Glomerular endothelial cell (primary cell): ENCODE measurements at places on chromosomes 5 and 9.
A peak's percentile ranks its signal among the peaks of the same experiment; 100 is the strongest.

- peak; percentile 42 for DNase-seq
Measured at GRCh38 chr9:98248737-98249474, 6.5 kb downstream of the TBC1D2 start.

DNA sequence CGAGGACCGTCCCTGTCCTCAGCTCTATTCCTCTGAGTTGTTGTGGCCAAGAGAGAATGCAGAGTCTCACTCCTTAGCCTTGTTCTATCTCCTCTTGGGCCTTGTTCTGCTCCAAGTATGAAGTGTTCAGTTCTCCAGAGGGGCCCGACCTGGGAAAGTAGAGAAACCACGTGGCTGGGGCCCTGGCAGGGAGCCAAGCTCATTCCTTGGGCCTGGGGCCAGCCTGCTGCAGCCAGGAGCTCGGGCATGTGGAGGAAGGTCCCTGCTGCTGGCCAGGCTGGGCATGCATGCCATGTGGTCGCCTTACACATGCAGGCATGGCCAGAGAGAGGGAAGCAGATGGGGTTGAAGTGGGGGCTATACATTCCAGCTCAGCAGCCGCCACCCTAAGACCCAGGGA, 60.7 kb downstream of the COL27A1 start:
- DNase-seq: no peak

- no peak for DNase-seq
Measured at GRCh38 chr9:89493671-89494070, 4.2 kb downstream of the SEMA4D start.

DNA sequence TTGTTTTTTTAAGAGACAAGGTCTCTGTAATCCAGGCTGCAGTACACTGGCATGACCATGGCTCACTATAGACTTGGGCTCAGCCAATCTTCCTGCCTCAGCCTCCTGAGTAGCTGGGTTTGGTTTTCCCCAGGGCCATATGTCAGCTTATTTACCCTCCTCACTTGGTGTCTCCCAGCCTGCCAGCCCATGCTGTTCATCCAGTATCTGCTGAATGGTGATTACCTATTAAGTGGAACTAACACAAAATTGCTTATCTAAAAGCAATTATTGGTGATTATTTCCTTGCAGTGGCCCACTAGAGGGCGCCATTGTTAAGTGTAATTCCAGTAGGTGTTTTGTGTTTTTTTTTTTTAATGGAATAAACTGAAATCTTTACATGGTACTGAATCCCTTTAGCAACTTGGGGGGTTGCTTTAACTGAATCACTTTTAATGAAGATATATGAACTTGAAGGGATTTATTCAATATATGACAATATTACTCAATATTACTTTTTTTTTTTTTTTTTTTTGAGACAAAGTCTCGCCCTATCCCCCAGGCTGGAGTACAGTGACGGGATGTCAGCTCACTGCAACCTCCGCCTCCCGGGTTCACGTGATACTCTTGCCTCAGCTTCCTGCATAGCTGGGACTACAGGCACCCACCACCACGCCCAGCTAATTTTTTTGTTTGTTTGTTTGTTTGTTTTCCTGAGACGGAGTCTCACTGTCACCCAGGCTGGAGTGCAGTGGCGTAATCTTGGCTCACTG, 13.8 kb downstream of the EXOSC2 start:
- no peak for DNase-seq

GRCh38 chr5:167764641-167765289, 526.7 kb upstream of the WWC1 start:
- no peak for DNase-seq

GRCh38 chr5:137145721-137146120, 353.4 kb downstream of the SPOCK1 start:
- DNase-seq: no peak

- no peak for DNase-seq
Measured at GRCh38 chr9:136339173-136339957, 12.0 kb downstream of the GPSM1 start.

DNA sequence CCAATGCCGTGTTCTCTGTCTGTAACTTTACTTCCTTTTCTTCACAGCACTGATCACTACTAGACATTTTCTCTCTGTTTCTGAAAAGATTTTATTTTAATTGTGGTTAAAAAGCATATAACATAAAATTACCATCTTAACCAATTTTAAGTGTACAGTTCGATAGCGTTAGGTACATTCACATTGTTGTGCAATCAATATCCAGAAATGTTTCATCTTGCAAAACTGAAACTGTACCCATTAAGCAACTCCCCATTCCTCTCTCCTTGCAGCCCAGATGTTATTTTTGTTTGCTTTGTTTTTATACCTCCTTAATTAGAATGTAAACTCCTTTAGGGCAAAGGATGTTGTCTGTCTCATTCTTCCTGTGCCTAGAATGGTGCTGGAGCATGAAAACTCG, 47.5 kb downstream of the COL27A1 start:
- no peak for DNase-seq

DNA sequence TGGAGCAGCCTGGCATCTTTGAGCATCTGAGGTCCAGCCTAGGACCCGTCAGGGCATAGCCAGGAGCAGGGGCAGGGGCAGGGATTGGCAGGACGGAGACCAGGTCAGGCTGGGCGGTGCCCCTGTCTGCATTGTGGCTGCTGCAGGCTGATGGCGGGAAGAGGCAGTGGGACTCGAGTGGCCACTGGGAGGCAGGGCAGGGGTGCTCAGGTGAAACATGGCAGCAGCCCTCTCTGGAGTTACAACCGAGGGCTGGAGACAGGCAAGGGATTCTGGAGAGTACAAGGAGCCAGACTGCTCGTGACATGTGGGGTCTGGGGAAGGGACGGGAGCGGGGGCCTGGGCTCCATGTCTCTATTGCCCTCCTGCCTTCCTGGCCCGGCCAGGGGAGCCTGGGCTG, 97.4 kb upstream of the RAPGEF1 start:
- no peak for DNase-seq

DNA sequence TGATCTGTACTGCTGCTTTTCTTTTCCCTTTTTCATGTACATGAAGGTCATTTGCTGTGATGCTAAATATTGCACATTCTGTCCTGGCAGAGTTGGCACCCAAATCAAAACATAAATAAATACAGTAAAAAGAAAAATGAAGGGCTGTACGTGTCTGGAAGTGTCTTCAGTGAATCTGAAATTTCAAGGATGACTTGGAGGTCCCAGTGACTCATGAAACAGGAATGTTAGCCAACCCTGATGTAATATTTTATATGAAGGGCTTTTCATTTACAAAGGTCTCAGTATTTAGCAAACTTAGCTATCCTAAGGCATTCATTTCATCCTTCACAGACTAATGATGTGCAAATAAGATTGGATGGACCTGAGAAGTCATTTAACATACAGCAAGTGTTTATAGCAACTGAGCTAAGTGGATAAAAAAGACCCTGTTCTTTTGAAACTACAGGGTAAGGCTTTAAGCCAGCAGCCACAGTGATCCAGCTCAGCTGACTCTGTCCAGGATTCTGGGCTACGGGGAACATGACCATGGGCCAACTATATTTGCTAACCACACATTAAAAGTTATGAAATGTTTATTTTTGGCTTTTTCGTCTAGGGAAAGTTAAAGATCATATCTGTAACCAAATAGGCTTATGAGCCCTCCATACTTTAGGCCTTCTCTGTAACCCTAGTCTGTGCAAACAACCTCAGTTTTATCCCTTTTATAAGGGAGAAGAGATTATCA, 104.0 kb upstream of the DMRTA1 start:
- no peak for DNase-seq

GRCh38 chr5:58156361-58156760, 303.5 kb downstream of the PLK2 start:
- no peak for DNase-seq

- DNase-seq: no peak
Measured at GRCh38 chr9:74942801-74943200, 9.9 kb downstream of the C9orf40 start.

DNA sequence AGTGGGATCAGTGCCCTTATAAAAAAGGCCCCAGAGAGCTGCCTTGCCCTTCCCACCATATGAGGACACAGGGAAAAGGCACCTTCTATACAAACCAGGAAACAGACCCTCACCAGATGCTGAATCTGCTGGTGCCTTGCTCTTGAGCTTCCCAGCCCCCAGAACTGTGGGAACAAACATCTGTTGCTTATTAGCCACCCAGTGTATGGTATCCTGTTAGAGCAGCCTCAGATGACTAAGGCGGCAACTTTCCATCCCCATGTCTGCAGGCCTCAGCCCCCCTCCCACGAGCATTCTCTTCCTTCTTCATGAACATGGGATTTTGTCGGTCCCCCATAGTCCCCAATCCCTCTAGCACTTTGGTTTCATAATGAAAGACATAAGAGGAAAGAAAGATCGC, 202.5 kb upstream of the GAS1 start:
- no peak for DNase-seq
